ENCODE measurements at places on chromosomes 4 and X.
A peak's percentile ranks its signal among the peaks of the same experiment; 100 is the strongest.

GRCh38 chr4:7206385-7206784 is 14.0 kb downstream of the SORCS2 start:
- DNase-seq: no peak

- DNase-seq: no peak
Observed at GRCh38 chr4:118845552-118846050, 9.7 kb upstream of the SEC24D start.

DNA sequence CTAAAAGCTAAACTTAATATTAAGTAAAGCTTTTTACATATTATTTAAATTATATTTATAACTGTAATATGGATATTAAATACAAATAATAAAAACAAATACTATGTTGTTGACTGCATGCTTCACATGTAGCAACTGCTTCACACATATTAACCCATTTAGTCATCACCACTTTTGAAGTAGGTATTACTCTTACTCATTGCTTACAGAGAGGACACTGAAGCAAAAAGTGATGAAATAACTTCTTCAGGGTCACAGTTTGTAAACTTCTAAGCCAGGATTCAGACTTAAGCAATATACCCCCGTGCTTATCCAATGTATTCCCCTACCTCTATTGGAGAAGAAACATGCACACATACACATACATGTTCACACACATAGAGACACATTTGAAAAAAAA is 166.6 kb downstream of the DKK2 start:
- no peak for DNase-seq

DNA sequence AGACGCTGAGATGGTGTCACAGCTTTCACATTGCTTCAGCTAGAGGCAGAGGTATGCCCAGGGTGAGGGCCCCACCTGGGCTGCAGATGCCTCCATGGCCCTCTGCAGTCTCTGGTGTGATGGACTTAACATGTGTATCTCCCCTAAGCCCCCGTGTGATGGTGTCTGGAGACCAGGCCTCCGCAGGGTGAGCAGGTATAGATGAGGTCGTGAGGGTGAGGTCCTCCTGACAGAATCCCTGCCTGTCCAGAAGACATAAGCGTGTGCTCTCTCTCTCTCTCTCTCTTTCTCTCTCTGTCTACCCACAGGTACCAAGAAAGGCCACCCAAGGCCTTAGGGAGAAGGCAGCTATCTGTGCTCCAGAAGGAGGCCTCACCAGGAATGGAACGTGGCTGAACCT is 50.9 kb downstream of the CPZ start:
- DNase-seq: no peak

GRCh38 chr4:55721651-55722050 is 85.6 kb upstream of the NMU start:
- no peak for DNase-seq

DNA sequence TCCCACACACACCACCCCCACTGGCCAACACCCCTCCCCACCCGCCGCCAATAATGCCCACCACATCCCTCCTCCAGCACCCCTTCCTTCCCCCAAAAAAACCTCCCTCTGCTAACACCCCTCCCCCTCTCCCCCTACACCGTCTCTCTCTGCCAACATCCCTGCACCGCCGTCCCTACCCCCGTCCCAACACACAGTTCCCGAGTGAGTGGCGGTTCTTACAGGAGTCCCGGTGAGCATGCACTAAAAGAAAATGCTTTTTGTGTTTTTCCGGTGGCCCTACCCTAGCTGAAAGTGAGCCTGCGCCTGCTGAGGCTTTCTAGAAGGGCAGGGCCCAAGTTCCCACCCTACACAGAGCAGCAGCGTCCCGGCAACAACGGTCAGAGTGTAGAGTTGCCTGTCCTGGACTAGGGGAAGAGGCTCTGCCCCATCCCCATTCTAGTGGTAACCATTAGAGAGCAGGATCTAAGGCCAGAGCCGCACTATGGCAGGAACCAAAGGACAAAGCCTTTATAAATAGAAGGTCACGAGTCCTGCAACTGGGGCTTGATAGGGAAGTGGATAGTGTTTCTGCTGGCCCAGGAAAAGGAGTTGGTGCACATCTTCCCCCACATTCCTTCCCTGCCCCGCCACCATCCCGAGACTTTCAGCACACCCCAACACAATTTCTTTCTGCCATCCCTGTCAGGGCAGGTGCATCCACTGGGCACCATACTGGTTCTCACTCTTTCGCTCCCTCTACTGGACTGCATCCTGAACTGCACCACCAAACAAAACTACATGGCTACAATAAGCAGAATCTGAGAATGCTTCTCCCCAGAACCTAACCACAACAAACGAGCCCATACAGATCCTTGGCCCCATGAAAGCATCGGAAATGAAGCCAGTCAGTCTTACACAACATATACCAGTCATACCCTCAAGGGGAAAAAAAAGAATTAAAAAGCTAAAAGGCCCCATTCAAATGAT is 78.1 kb upstream of the PAGE3 start:
- no peak for DNase-seq

DNA sequence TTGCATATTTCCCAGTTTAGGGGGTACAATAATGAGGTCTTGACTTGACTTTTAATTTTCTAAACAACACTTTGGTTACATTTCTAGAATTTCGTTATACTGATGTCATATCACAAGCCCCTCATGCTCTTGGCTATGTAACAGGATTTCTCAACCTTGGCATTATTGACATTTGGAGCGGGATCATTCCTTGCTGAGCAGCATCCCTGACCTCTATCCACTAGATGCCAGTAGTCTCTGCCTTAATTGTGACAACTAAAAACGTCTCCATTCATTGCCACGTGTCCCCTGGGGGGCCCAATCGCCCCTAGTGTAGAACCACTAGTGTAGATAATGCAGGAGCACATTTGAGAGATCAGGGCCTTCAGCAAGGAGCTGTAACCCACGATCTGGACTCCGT is 234.2 kb upstream of the MID1 start:
- no peak for DNase-seq

DNA sequence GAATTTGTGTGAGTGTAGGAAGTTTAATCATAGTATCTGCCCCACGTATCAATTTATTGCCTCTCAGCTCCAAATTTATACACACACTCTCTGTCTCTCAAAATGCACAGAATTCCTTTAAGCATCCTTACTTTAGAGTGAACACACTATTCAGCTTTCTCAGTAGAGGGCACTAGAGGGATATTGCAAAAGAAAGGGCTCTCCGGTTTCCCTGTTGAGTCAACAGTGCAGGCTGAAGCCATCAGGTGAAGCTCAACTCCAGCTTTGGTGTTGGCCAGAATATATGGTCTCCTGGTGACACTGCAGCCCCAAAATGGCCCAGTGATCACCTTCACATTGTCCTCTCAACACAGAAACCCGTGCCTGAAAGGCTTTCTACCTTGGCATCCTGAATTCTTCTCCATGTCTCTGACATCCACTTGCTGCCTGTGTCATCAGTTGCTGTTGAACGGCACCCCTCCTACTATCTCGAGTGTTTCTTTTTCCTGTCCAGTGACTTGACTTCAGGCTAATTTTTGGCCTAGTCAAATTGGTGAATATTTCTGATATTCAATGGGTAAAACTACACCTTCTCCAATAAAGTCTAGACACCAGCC is 670.5 kb downstream of the GABRG1 start:
- DNase-seq: no peak

- DNase-seq: no peak
Observed at GRCh38 chrX:136765821-136766356, 14.8 kb downstream of the ARHGEF6 start.

DNA sequence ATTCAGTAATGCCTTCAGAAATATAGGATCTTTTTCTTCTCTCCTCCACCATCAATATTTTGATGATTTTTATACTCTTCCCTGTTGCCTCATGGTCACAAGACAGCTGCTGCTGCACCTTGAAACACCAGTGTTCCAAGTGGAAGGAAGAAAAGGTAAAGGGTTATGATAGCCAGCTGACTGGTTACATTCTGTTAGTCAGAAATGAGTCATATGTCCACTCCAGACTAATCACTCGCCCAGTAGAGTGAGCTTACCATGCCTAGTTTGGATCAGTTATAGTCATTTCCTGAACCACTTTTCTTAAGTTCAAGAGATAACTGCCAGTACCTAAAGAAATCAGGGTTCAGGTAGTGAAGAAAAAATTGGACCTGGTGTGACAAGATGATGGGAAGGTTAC is 532.3 kb upstream of the SMIM31 start:
- no peak for DNase-seq

- DNase-seq: no peak
Observed at GRCh38 chrX:6384371-6384770, 150.5 kb downstream of the VCX3A start.

DNA sequence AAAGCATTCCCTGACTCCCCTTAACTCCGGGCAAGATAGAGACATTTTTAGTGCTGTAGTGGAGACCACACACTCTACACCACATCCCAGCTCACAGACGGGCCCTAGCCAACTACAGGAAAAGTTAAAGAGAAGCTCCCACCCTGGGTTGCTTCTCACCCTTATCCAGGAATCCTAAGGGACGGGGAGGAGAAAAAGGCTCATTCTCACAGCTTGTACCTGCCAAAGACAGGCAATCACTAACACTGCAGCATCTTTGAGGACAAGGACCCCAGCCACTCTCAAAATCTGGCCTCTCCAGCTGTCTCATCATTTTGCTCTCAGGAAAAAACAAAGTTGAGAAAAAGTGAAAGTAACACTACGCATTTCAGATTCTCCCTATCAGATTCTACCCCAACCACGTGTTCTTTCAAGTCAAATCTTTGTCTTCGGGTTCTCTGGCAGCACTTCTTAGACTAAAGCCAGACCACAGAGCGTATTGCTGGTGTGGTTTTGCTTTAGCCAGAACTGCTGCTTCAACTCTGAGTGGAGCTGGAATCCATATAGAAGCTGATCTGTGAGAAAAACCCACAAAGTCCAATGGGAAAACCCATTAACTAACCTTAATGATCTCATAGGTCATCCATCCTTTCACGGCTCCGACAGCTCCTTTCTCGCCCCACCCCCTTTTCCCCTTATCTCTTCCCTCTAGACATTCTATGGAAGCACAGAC is 605.9 kb upstream of the DIPK2B start:
- peak; percentile 4 for DNase-seq
